ENCODE measurements at places on chromosomes 1 and 21.

DNA sequence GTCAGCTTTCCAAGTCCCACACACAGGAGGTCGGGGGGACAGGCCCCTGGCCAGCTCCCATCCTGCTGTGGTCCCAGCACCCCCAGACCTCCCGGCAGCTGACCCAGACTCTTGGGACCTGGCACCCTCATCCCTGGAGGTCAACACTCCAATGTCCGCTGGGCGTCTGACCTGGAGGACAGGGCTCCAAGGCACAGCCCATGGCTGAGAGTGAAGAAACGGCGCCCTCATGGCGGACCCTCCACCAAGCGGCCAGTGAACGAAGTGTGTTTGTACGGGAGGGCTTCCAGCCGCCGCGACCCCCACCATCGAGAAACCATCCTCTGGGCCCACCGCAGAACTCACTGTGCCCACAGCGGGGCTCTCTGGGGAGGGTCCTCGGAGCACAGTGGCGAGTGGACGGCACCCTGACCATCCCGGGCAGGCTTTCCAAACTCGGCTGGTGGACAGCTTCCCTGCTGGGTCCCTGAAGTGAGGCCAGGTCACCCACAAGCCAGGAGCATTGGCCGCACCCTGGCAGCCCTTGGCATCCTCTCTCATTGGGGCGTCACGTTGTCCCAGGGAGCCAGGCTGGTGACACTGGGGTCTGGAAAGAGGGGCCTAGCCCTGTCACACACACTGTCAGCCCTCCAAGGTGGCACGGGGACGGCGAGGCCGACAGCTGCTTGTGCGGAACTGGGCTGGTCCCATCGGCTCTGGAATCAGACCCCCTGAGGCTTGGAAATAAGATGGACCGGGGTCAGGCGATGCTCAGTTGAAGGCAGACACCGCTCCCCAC, 47.8 kb upstream of the COL6A2 start:
- no peak overlapping the region for H3K4me3 ChIP-seq
- H3K27me3 ChIP-seq: no peaks in the 10 kb centered on the region
- no peak overlapping the region for H3K27ac ChIP-seq
- peaks cover 21% of the 10 kb centered on the region for H3K4me1 ChIP-seq
- H3K36me3 ChIP-seq: no peaks in the 10 kb centered on the region

- no peak for DNase-seq
- no peaks in the 10 kb centered on the region for H3K36me3 ChIP-seq
- no peaks in the 10 kb centered on the region for H3K4me1 ChIP-seq
- no peak overlapping the region for H3K27ac ChIP-seq
Observed at GRCh38 chr21:35348686-35349085, 299.6 kb upstream of the RUNX1 start.

GRCh38 chr1:157319567-157319966, 181.4 kb upstream of the ETV3 start:
- H3K36me3 ChIP-seq: peaks cover 5% of the 10 kb centered on the region
- H3K4me1 ChIP-seq: no peaks in the 10 kb centered on the region
- H3K27me3 ChIP-seq: peaks cover 3% of the 10 kb centered on the region
- H3K4me3 ChIP-seq: no peak overlapping the region

DNA sequence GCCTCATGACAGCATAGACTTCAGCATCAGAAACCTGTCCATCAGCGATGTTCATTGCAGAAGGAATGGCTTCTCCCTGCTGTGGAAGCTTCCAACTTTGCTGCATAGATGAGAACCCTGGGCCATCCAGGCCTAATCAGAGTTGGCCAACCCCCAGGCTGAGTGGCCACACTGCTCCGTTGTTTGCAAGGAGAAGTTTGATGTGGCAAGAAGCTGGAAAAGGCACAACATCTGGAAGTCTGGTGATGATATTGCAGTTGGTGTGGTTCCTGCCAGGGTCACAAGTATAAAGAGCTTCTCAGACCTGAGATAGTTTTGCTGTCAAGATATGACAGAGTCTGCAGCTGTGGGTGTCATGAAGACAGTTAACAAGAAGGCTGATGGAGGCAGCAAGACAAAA, 41.2 kb downstream of the RHOU start:
- no peaks in the 10 kb centered on the region for H3K36me3 ChIP-seq
- H3K4me3 ChIP-seq: no peak overlapping the region
- DNase-seq: no peak
- no peak overlapping the region for H3K27ac ChIP-seq
- H3K27me3 ChIP-seq: no peaks in the 10 kb centered on the region
- H3K4me1 ChIP-seq: peaks cover 29% of the 10 kb centered on the region

DNA sequence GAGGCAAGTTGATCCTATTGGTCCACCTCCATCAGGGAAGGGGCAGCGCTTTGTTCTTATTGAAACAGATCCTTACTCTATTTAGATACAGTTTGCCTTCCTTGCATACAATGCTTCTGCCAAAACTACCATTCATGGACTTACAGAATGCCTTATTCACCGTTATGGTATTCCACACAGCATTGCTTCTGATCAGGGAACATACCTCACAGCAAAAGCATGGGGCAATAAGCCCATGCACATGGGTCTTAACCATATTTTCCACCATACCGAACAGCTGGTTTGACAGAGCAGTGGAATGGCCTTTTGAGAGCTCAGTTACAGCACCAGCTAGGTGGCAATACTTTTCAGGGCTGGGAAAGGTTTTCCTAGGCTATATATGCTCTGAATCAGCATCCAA, 544.8 kb upstream of the ADGRL4 start:
- DNase-seq: no peak
- H3K4me3 ChIP-seq: no peak overlapping the region
- no peaks in the 10 kb centered on the region for H3K36me3 ChIP-seq
- H3K27me3 ChIP-seq: no peaks in the 10 kb centered on the region

GRCh38 chr1:25083481-25084345, 148.6 kb downstream of the SYF2 start:
- H3K27ac ChIP-seq: no peak overlapping the region
- no peaks in the 10 kb centered on the region for H3K36me3 ChIP-seq
- no peak for DNase-seq
- H3K4me3 ChIP-seq: no peak overlapping the region
- peaks cover 23% of the 10 kb centered on the region for H3K27me3 ChIP-seq

Measured in nephron progenitor cell (in vitro differentiated cells).